ENCODE measurements at places on chromosomes 2 and 18. TPM values are rescaled to one million over a fixed set of nuclear protein-coding genes. Genes with fewer than 3 reads are reported as not detected.

The IMPACT gene
- total RNA-seq, result 12.3 TPM

The ZNF532 gene
- 13.5 TPM for total RNA-seq

The PLGLB1 gene
- total RNA-seq, result 0.43 TPM

The LHCGR gene
- total RNA-seq, result not detected

The CROCC2 gene
- total RNA-seq, result not detected

The ACADL gene
- total RNA-seq, result not detected

The DUSP19 gene
- 2.5 TPM for total RNA-seq

The COMMD1 gene
- total RNA-seq, result 45.9 TPM

The DNAJC5G gene
- total RNA-seq, result not detected

The ST8SIA5 gene
- total RNA-seq, result not detected

The STARD6 gene
- 0.26 TPM for total RNA-seq

The IL36A gene
- not detected for total RNA-seq

The G6PC2 gene
- not detected for total RNA-seq

The LINC00305 gene
- total RNA-seq, result not detected

The UPP2 gene
- total RNA-seq, result not detected

The UGT1A5 gene
- not detected for total RNA-seq

The LMAN2L gene
- total RNA-seq, result 49.3 TPM

The RUFY4 gene
- not detected for total RNA-seq

The SEPTIN10 gene
- 149 TPM for total RNA-seq

The TTC39C gene
- total RNA-seq, result 21.8 TPM

The POTEI gene
- total RNA-seq, result not detected

The SERPINB10 gene
- not detected for total RNA-seq

The SERPINB11 gene
- total RNA-seq, result not detected

The TUBB8B gene
- total RNA-seq, result not detected

The PID1 gene
- total RNA-seq, result 6.9 TPM

The SLC38A11 gene
- total RNA-seq, result not detected

The TGFA gene
- total RNA-seq, result 1.0 TPM

The LRRTM4 gene
- 0.36 TPM for total RNA-seq

The AGXT gene
- 0.07 TPM for total RNA-seq

The KCNJ3 gene
- total RNA-seq, result not detected

The RNU2-63P gene
- total RNA-seq, result not detected

The MTCL1 gene
- total RNA-seq, result 39.6 TPM

The CD302 gene
- 9.2 TPM for total RNA-seq

The IL1F10 gene
- not detected for total RNA-seq

The SOWAHC gene
- total RNA-seq, result 15.1 TPM

The RPS27A gene
- total RNA-seq, result 1,013 TPM

The SIX2 gene
- total RNA-seq, result not detected

The ANKRD30BL gene
- not detected for total RNA-seq

The PIEZO2 gene
- total RNA-seq, result 1.8 TPM

The COLEC11 gene
- total RNA-seq, result not detected

The LGALSL gene
- total RNA-seq, result 7.6 TPM

The REG1B gene
- total RNA-seq, result not detected

The CPO gene
- total RNA-seq, result not detected

The RAB27B gene
- total RNA-seq, result 9.9 TPM

The FBLN7 gene
- 2.9 TPM for total RNA-seq

The DSC1 gene
- not detected for total RNA-seq

The NXPH2 gene
- total RNA-seq, result 34.5 TPM

The POLR1A gene
- total RNA-seq, result 33.1 TPM

The FN1 gene
- total RNA-seq, result 15.5 TPM

The PIGN gene
- 24.1 TPM for total RNA-seq

Data from A172 (cell line).